Left renal cortex interstitium (tissue), 4 donors: ENCODE measurements at places on chromosomes 16 and 17.

- no peak for DNase-seq
These were observed 30.1 kb upstream of the MED9 start for GRCh38 chr17:17446666-17447155.

GRCh38 chr17:29179232-29180033, 765 bp downstream of the MYO18A start:
- DNase-seq, result no peak

- DNase-seq, result no peak
These were observed 77.2 kb upstream of the IRX3 start for GRCh38 chr16:54363766-54364165.

DNA sequence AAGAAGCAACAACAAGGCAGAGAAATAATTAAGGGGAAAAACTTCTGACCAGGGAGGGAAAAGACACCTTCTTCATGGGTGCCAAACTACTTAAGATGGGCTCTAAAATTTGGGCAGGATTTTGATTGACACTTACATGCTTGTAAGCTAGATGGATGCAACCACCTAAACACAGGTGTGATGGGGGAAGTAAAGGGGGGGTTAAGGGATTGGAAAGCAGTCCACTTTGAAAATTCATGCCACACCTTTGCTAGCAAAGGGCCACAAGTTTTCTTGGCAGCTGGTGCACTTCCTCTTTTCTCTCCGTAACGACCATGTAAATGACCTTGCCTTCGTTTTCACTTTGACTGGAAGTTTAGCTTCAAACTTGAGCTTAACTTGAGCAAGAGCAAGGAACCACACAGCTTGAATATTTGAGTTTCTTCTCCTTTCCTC, 14.3 kb upstream of the PRKAR1A start:
- no peak for DNase-seq

DNA sequence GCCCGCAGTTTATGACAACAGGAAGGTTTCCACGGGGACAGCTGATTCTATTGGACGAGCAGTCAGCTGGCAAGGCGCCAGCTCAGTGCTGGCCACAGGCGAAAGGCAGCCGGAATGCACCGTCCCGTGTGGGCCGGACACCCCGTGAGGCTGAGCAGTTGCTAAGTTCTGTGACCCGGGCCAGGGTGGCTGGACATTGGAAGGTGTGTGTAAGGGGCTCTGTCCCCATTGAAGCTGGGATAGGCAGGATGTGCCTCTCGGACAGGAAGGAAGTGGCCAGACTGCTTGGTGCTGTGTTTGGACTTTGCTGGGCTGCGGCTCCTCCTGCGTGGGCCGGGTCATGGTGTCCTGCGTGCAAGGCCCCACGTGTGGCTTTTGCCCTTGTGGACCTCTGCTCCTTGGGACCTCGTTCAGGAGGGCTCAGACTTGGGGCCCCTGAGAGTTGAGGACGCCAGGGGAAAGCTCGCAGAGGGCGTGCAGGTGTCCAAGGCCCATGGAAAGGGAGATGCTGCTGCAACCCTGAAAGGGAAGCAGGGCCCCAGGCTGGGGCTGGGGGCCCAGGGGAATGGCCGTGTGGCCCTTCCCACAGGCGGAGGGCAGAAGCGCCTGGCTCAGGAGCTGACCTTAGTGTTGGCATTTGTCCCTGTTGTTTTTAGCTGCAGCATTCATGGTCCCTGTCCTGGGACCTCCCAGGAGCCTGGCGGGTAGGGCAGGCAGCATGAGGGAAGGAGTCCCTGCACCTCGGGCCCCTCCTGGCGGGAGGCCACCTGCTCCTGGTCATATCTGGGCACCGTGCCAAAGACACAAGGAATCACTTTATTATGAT, 10.0 kb downstream of the BAIAP2 start:
- DNase-seq, result peak; percentile 76

GRCh38 chr17:55324296-55324978, 59.7 kb downstream of the HLF start:
- DNase-seq, result no peak

GRCh38 chr17:6071528-6072065, 1.4 kb downstream of the WSCD1 start:
- DNase-seq, result no peak

GRCh38 chr16:65846210-65846602, 520.3 kb upstream of the CDH5 start:
- DNase-seq, result no peak

- no peak for DNase-seq
These were observed 15.0 kb downstream of the TSC2 start for GRCh38 chr16:2062801-2063200.

- DNase-seq, result no peak
These were observed 206.7 kb downstream of the RPTOR start for GRCh38 chr17:80751070-80751945.

DNA sequence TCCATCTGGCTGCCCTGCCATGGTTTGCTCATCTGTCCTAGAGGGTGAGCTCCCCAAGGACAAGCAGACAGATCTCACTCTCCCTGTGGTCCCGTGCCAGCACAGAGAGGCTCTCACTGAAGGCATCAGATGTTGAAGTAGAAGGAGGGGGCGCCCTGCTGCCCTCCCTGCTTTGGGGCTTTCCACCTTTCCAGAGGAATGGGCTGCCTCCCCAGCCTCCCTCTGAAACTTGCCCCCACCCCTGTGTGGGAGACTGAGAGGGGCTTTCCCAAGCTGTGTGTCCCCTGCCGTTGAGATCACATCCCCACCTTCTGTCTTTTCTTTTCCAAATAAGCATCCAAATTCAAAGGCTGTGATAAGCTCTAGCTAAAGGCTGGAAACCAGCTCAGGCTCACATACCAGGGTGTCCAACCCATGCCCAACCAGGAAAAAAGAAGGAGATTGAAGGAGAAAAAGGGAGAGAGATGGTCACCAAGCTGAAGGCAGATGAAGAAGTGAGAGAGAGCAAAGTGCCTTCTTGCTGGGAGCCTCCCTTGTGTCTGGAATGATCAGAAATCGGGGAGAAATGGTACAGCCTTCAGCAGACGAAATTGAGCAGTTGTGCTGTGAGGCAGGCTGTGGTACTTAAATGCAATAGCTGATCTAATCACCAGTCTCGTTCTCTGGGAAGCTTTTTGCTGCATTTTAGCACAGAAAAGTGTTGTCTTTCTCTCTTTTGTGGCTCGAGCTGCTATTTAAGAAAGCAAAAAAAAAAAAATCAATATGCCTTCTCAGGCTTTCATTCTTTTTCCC, 145.9 kb upstream of the LHX1 start:
- DNase-seq, result no peak

- no peak for DNase-seq
These were observed 33.5 kb downstream of the CEP95 start for GRCh38 chr17:64540118-64540776.

DNA sequence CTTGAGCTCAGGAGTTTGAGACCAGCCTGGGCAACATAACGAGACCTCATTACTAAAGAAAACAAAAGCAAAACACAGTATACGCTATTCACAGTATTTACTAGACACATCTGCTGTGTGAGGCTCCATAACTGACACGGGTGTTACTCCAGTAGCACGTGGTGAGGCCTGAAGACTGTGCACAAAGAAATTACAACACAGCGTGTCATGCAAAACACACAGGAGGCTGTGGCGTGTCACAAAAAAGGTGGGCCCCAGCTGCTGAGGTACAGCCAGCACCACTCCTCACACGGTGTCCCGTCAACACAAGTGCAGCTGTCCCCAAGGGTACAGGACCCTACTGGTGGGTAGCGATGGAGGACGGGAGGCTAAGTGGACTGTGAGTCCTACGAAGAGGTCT, 2.7 kb downstream of the CYBC1 start:
- no peak for DNase-seq

GRCh38 chr17:76079535-76079955, 563 bp downstream of the ZACN start:
- DNase-seq, result no peak

DNA sequence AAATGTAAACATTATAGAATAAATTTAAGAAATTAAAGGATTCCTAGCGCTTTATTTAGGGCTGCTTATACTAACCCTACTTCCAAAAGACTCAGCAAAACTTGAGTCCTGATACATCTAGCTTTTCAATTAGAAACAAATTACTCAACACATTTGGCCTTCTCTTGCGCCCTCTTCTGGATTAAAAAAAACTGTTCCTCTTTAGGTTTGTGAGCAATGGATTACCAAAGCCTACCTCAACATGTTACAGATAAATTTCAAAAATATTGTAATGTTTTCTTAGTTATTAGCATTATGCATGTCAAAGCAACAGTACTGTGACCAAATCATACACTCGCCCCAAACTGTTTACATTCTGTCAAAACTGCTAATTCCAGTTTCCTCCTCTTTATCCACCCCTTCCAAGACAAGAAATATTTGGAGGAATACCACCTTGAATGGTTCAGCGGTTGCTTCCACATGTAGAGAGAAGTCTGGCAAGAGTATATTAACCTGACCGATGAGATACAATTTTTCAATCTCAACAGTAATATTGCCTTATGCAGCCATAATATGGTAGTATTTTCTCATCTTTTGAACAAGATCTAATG, 2.7 kb downstream of the NUFIP2 start:
- DNase-seq, result peak; percentile 52

DNA sequence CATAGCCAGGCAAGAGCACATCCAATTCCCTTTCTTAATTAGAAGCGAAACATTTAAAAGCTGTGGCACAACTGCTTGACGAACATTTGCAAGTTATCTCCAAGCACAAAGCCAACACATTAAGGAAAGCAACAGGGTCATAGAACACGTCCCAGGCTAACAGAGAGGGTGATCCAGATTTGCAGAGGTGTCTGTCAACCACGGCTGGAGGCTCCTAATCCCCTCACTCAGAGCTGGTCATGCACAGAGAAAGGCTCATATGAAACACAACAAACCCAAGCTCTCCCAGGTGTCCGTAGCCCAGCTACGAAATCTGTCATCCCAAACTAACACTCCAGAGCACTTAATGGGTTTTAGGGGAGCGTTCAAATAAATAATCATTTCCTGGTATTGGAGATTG, 276.1 kb downstream of the SLC39A11 start:
- DNase-seq, result no peak
